Right renal cortex interstitium (tissue), 3 donors: ENCODE measurements at places on chromosomes 5 and 9. TPM values are rescaled to one million over a fixed set of nuclear protein-coding genes. Genes with fewer than 3 reads are reported as not detected.

Gene RNF208
- 5.1 TPM for polyA plus RNA-seq

Gene EXOSC2
- polyA plus RNA-seq: 41.9 TPM

Gene CCNO
- polyA plus RNA-seq: 6.9 TPM

Gene S1PR3
- polyA plus RNA-seq: 55.3 TPM

Gene ADAMTS13
- 6.3 TPM for polyA plus RNA-seq

Gene PCDHGA1
- 0.78 TPM for polyA plus RNA-seq

Gene MYMK
- polyA plus RNA-seq: not detected

GRCh38 chr5:6673963-6674362 is 39.3 kb upstream of the TENT4A start:
- DNase-seq: no peak

DNA sequence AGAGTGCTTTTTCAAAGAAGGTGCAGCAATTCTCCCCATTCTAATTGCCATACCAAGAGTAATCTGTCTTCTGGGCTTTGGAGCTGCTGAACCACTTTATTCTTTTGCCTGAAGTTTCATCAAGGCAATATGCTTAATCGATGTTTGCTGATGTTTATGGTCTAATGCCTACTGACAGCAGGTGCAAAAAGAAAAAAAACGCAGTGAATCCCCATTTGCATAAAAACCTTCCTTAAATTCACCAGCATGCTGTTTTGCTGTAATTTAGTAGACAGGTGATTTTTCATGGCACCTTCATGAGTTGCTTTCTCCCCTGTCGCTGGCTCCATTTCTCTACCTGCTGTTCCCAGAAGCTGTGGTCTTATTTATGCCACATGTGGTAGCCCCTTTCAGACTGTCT is 83.1 kb upstream of the MAST4 start:
- DNase-seq: no peak

DNA sequence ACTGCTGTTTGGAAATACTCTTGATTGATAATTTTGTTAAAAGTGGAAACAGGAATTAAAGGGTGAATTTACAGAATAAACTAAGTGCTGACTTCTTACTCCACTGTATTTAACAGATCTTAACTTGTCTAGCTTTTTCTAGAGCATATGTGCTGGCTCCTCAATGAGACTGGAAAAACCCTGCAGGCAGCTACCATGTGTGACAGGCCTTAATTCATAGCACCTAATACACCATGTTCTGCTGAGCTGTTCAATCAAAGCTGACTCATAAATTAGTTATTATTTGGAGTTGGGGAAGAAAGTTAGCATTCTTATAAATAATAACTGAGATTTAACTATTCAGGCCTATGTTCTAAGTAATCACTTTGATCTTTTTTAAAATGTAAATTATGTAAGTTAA is 29.4 kb downstream of the CTNNAL1 start:
- DNase-seq: no peak

- DNase-seq: no peak
Observed at GRCh38 chr5:98810206-98810605, 36.7 kb downstream of the RGMB start.

- DNase-seq: no peak
Observed at GRCh38 chr5:112549605-112550166, 130.6 kb upstream of the EPB41L4A start.

DNA sequence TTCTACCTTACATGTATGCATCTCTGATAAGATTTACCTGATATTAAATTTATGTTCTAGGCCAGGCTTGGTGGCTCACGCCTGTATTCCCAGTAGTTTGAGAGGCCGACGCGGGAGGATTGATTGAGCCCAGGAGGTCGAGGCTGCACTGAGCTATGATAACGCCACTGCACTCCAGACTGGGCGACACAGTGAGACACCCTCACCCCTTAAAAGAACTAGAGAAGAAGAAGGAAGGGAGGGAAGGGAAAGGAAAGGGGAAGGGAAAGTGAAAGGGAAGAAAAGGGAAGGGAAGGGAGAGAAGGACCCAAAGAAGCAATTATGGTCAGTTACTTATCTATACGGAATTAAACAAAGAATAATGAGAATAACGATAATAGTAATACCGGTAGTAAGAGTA is 1.2 kb upstream of the RFK start:
- DNase-seq: no peak

DNA sequence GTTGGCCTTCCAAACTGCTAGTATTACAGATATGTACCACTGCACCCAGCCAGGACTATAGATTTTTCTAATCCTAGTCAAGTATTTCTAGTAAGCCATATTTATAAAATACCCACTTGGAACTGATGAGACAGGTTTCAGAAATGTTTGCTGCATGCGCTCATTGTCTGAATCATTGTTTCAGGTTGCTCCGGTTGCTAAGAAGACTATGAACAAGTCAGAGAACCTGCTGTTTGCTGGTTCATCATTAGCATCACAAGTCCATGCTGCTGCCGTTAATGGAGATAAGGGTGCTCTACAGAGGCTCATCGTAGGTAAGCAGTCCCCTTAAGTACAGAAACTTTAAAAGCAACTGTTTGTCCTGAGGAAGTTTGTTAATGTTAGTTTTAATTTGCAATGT is 5.3 kb downstream of the INVS start:
- no peak for DNase-seq

- DNase-seq: no peak
Observed at GRCh38 chr9:124593200-124593599, 86.0 kb upstream of the NR5A1 start.
